ENCODE measurements at places on chromosomes 6 and 20.

GRCh38 chr6:12331951-12332749 lies 42.0 kb downstream of the EDN1 start:
- peak; percentile 39 for DNase-seq

DNA sequence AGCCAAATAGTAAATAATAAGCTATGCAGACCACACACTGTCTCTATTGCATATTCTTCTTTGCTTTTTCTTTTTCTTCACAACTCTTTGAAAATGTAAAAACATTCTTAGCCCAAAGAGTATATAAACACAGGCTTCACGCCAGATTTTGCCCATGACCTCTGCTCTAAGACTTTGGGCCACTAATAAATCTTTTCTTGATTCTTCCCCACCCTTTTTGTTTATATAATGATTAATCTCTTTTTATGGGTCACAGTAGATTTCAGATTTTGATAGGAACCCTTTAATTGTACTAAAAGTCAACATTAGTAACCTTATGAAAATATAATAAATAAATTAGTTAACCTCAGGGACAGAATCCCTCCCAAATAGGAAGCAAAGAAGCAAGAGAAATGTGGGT lies 15.8 kb upstream of the ENPP5 start:
- peak; percentile 13 for DNase-seq

DNA sequence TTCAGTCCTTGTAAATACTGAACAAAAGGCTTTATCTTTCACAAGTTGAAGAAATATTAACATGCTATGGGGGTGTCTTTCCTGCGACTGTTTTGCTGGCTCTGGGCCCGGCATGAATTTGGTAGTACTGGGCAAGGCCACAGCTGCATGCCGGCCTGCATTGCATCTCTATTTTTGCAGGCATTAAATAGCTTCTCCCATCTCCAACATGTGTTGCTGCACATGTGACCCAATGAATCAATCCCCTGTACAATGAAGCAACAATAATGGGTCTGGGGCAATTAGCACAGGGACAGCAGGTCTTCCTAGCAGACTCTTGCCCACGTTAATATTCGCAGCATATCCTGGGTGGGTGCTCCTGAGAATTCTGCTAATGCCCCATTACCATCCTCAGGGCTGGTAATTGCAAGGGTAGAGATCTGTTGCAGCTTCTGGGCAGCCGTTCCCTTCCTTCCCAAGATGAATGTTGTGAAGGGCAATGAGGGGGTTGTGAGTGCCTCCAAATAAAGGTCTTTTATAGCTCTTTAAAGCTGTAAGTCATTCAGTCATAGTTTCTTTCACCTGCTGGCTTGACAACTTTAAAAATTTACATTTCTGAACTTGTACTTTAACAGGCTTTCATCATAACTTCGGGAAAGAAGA lies 24.3 kb upstream of the CDYL start:
- no peak for DNase-seq

- DNase-seq: peak; percentile 39
These were observed 145.0 kb downstream of the PHACTR3 start for GRCh38 chr20:59749301-59749700.

DNA sequence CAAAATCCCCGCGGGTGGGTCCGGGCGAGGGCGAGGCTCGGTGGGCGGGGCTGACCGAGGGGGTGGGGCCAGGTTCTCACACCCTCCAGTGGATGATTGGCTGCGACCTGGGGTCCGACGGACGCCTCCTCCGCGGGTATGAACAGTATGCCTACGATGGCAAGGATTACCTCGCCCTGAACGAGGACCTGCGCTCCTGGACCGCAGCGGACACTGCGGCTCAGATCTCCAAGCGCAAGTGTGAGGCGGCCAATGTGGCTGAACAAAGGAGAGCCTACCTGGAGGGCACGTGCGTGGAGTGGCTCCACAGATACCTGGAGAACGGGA lies 809 bp downstream of the HLA-G start:
- DNase-seq: no peak

GRCh38 chr6:31969712-31970603 lies 2.0 kb downstream of the DXO start:
- peak; percentile 66 for DNase-seq

- peak; percentile 95 for DNase-seq
These were observed 800.1 kb upstream of the CITED2 start for GRCh38 chr6:140174524-140174923.

Measured in astrocyte (in vitro differentiated cells and primary cell).